ENCODE measurements at places on chromosomes 6 and 20.
A peak's percentile ranks its signal among the peaks of the same experiment; 100 is the strongest.

DNA sequence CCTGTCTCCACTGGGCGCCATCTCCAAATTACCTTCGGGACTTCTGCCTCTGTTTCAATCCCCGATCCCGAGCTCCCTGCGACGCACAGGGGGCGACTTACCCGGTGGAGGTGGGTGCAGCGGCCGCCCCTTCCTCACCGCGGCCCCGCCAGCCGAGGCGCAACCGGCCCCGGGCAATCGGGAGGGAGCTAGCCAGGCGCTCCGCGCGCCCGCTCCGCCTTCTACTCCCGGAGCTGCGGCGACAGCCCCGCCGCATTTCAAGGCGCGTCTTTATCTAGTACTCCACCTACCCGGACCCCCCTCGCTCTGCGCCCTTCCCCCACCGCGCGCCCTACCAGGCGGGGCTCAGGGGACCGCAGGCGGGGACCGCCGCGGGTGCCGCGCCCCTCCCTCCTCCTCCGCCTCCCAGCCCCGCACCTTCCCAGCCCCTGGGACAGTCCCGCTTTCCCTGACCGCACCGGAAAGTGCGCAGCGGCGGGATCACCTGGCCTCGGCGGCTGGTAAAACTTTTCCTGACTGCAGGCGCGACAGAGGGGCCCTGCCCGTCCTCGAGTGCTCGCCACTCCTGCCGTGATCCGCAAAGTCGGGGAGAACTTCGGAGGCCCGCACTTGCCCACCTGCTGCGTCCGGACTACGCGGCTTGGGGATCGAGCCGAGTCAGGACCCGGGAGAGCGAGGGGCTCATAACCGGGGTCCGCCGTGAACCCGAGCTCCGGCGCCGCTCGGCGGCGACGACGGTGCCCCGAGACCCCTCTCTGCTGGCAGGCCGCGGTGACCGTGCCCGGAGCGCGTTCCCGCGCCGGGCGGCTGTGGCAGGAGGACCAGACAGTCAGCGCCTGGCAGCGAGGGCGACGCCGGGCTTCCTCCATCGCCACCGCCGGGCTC is 8.0 kb upstream of the NKX2-2 start:
- DNase-seq, result no peak

DNA sequence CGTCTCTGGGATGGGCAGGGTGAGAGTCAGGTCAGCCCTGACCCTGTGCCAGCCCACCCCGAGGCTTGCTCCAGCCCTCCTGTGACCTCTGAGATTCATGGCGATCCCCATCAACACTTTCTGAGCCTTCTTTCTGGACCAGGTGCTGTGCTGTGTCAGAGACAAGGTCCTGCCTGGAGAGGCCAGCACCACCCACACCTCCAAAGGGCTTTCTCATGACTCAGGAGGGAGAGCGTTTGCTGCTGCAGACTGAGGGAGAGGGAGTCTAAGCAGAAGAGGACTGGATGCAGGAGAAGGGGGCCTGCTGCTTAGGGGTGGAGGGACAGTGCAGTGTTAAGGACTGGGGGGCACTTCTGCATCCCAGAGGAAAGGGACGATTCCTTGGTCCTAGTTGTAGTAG is 193.5 kb downstream of the LRFN2 start:
- no peak for DNase-seq

DNA sequence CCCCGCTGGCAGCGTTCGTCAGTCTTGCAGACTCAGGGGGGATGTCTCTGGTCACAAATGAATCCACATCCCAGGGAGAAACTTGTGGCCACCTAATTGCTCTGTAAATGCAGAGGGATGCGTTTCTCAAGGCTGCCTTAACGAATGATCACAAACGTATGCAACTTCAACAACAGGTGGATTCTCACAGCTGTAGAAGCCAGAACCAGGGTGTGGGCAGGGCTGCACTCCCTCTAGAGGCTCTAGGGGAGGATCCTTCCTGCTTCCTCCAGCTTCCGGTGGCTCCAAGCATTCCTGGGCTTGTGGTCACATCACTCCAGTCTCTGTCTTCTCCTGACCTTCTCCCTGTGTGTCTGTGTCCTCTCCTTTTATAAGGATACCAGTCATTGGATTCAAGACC is 3.3 kb upstream of the TAF4 start:
- DNase-seq, result no peak

GRCh38 chr6:161117308-161117707 is 125.7 kb downstream of the MAP3K4 start:
- no peak for DNase-seq

DNA sequence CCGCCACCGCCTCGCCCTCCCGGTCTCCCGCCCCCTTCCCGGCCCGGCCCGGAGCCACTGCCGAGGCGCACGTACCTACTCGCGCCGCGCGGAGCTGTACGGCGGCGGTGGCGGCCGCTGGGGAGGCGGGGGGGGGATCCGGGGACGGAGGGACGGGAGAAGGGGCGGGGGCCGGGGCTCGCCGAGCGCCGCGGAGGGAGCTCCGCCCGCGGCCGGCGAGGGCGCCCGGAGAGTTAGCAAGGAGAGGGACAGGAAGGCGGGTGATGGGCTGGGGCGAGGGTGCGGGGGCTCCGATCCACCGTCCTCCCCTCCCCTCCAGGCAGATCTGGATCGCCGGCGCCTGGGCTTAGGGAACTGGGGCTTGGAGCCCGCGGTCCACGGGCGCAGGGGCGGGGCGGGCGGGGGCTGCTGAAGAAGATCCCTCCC is 548 bp upstream of the TMEM74B start:
- DNase-seq, result no peak

DNA sequence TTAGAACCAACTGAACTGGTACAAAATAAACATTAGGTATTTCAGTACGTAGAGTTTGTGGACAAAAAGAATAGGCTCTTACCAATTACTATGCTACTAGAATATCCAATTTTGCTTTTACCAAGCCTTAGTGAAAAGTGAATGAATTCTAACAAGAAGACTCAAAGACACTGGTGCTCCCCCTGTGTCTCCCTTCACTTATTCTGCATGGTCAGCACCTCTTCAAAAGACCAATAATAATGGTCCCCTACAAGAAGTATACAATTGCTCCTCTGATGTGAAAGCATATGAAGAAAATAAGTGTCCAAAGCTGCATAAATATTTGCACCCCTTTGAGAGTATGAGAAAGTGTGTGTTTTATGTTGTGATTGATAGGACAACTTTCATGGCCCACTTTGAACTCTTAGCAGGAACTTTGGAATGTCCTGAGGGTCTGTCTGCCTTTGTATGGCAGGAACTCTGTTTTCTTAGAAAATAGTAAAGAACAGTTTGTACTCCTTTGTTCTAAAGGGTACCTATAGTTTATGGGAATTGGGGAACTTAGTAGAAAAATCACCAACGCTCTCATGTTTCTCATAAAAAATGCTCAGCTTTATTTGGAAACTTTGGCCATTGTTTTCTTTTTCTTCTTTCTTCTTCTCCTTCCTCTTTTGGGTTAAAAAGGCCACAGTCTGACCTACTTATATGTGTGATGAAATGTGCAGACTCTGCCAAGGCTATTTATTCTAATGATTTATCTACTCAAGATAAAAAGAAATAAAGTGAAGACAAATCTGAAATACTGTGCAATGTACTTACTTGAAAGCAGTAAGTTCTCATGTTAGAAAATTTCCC is 352.4 kb downstream of the LAMA2 start:
- DNase-seq, result no peak

DNA sequence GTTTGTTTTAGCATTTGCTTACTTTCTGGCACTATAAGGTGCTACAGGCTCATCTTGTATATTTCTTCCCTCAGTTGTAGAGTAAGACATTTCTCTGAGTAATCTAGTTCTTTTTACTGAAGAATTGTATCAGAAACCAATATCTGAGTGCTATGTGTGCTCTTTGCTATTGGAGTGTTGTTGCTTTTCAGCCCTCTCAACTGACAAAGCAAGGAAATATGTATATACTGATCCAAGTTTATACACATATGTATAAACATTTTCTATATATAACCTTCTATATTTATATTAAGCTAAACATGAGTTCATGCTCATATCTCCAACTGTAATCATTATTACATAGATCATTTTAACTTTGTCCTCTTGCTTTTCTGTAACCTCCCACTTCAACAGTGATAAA is 405.7 kb downstream of the RFPL4B start:
- no peak for DNase-seq

- peak; percentile 0 for DNase-seq
Measured at GRCh38 chr6:46940433-46941226, 18.9 kb upstream of the ADGRF5 start.

DNA sequence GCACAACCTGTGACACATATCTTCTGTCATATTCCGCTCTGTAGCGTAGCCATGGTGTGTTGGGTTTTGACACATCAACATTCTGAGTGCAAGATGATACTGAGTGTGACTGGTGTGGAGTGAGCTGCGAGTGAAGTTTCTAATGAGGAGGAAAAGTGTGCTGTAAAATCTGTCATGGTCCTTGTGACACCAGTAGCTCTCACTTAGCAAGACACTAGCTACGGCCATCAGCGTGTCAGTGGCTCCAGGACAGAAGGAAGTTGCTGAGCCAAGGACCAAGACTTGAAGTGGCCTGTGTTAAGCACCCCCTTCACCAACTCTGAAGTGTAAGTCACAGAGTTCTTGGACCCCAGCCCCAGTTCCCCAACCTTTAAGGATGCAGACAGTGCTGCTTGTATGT is 72.1 kb downstream of the TSHZ2 start:
- DNase-seq, result no peak

- no peak for DNase-seq
Measured at GRCh38 chr20:23018941-23019340, 16.2 kb upstream of the SSTR4 start.

- no peak for DNase-seq
Measured at GRCh38 chr6:107045826-107046675, 18.1 kb downstream of the MTRES1 start.

GRCh38 chr6:25874822-25875562 is 949 bp upstream of the SLC17A3 start:
- DNase-seq, result no peak

DNA sequence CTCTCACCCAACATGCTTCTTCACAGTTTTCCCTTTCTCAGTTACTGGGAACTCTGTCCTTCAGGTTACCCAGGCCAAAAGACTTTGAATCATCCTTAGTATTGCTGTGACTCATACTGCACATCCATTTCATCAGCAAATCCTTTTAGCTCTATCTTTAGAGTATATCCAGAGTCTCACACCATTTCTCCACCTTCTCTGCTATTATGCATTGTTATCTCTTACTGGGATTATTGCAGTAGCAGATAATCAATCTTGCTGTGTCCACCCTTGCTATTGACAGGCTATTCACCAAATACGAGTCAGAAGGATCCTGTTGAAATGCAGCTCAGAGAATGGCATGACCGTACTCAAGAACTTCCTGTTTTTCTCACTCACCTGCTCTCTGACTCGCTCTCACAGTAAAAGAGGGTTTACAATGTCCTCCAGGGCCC is 57.3 kb downstream of the BCKDHB start:
- DNase-seq, result no peak

DNA sequence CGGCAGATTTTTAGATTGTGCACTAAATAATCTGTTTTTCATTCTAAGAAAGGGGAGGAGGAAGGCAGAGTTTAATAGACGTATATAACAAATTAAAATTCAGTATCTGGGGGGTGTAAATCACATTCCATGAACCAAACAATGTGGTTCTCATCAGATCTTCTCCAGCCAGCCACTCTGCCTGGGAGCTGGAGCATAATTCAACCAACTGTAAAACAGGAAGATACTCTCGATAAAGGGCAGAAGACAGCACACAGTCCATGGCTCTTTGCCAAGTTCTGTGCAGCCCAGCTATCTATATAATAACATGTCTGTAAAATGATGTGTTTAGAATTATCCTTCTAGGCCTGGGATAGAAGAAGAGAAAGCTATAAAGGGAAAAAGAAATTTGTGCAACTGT is 289.9 kb upstream of the ZFP64 start:
- no peak for DNase-seq

DNA sequence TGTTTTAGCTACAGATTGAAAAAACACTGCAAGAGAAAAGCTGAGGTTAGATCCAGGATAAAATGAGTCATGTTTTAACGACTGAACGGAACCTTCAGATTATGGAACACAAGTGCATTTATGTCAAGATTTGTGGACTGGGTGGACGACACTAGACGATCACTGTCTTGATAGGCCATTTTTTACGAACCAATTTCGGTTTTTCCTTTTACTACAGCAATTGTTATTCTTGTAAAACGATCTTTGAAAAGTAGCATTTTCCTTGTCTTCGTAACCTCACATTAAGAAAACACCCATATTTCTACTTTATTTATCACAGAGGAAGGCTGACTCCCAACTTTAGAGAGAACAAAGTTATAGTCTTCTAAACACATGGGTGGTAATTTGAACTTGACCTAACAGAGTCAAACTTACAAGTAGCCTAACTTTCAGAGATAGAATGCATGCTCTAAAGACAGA is 294.2 kb upstream of the TCF21 start:
- no peak for DNase-seq

DNA sequence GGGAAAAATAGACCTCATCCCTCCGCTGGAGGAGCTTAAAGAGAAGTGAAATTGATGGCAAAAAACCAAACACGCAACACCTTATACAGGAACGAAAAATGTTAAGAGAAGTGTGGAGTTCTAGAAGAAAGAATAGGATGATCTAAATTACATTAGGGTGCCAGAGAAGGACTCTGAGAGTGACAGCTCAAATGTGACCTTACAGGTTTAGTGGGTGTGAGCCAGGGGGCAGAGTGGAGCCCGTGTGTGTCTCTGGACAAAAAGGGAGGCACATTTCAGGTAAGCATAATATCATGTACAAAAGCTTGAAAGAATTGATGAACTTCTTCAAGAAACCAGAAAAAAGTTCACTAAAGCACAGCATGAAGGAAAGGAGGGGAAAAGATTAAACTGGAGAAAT is 20.8 kb downstream of the HLA-DRA start:
- DNase-seq, result no peak

DNA sequence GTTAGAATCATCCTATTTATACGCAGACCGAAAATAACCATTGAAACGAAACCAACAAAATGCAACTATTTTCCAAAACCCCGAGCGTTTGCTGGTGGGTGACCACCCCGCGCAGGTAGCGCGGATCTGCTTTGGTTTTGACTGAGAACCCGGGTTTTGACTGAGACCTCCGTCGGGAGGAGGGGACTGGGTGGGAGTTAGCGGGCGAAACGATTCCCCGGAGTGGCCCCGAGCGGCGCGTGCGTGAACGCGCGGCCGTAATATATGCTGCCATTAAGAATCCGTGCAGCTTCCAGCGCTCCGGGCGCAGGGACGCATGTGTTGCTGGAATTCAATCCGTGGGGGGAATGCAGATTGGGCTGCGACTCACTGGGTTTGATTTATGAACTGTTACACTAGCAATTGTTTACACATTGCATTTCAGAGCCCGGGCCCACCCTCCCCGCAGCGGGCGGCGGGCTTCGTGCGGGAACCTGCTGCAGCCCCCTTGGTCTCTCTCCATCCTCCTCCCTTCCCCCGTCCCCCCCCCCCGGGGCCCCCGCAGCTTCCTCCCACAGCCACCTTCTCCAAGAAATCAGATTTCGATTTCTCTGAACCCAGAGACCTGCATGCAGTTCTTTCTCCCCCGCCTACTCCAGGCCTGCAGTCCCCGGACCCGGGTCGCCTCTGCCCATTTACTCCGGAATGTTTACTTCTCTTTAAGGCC is 9.9 kb downstream of the NRN1 start:
- DNase-seq, result no peak

DNA sequence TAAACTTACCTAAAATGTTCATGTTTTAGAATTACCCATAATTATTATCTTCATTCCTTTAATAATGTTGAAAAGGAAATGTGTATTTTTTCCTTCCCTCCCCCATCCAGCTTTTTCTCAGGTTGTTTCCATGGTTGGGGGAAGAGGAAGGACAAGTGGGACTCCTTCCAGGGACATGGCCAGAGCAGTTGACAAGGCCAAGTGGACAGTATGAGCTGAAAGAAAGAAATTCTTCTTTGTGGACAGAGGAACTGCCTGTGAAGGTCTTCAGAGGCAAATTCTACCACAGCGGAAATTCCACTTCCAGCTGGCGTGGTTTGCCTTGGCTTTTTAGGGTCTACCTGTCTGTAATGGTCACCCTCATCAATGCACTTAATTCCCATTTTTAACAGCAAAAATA is 33.8 kb downstream of the RIN2 start:
- no peak for DNase-seq
